HEK293T (cell line): ENCODE measurements at places on chromosomes 7 and 10.

GRCh38 chr10:78740976-78741915 is 327.5 kb upstream of the ZMIZ1 start:
- no peak for DNase-seq

- peak; percentile 38 for DNase-seq
Measured at GRCh38 chr10:94630017-94630688, 53.4 kb upstream of the CYP2C18 start.

GRCh38 chr10:91191584-91191919 is 28.9 kb upstream of the PCGF5 start:
- no peak for DNase-seq

- DNase-seq: no peak
Measured at GRCh38 chr7:41029072-41029499, 673.8 kb downstream of the INHBA start.

GRCh38 chr10:15166325-15166724 is 2.2 kb downstream of the NMT2 start:
- no peak for DNase-seq

- DNase-seq: no peak
Measured at GRCh38 chr10:131167036-131167860, 144.3 kb downstream of the TCERG1L start.

DNA sequence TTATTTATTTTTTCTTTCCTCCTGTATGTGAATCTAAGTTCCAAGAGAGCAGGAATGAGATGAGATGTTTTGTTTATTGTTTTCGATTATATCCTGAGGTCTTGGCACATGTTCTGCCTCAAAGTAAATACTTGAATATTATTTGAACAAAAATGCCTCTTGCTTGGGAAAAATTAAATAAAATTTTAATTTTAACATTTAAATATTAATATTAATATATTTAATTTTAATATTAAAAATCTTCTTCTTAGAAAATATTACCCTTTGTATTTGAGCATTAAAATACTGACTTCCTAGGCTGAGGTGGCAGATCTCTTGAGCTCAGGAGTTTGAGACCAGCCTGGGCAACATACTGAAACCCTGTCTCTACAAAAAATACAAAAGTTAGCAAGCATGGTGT is 123.4 kb upstream of the SEMA3D start:
- DNase-seq: no peak

GRCh38 chr7:18210377-18210776 is 182.7 kb upstream of the PRPS1L1 start:
- DNase-seq: no peak

DNA sequence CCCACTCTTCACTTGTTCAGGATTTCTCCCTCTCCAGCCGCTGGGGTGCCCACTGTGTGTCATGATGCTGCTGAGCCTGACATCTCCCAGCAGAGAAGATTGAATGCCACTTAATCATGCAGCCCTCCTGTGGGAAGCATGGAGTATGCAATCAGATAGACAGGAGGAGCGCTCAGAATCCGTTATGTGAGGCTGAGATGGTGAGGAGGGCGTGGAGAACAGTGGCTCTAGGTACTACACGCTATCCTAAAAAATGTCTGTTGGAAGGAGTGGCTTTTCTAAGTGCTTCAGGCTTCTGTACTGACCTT is 334.3 kb downstream of the LRMDA start:
- peak; percentile 18 for DNase-seq

DNA sequence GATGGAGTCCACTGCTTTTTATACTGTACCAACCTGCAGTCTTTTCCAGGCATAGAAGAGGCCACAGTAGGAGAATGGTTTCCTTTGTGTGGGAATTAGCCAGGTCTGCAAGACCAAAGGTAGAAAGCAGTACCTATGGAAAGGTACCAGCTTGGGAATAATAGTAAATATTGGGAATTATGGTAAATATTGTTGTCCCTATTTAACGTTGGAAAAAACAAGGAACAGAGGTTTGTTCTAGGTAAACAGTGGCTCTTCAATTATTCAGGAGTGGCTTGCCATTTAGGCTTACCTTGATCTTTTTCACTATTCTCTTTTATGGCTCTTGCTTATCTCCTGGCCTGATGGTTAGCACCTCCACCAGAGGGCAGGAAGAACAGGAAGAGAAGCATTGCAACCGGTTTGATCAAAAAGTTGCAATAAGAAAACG is 43.9 kb upstream of the GSAP start:
- DNase-seq: no peak

DNA sequence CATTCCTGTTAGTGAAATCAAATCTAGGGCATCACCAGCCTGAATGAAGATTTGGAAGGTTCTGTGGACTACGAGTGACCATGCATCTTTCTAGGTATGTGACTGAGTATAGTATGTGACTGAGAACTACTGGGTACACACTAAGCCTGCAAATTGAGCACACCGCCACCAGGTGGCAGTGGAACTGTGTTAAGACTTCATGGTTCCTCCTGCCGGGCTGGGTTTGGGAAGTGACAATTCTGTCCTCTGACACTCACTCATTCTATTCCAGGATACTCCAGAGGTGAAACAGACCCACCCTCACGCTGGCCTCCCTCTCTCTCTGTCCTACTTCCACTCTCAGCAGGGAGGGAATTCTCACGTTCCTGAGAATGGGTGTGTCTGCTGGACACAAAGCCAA is 84.0 kb upstream of the TMEM248 start:
- no peak for DNase-seq

- DNase-seq: no peak
Measured at GRCh38 chr7:40833888-40834234, 699.1 kb downstream of the SUGCT start.

- DNase-seq: no peak
Measured at GRCh38 chr7:118109607-118110006, 74.4 kb upstream of the LSM8 start.

DNA sequence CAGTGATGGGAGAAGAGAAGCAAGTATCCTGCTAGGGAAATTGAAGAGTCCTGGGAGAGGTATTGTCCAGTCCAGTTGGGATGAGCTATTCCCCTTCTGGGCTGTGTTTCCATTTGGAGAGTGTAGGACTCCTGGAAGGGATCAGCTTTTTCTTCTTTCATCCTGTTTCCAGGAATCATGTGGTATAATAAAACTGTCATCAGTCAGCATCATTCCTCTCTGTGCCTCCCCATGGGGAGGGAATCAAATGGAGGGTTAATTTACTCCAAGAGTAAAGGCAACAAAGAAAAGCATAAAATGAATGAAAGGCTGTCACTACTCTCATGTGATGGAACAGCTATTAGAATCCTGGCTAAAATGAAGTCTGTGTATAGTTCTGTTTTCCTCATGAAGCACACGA is 429.9 kb downstream of the SORCS3 start:
- DNase-seq: no peak

- no peak for DNase-seq
Measured at GRCh38 chr10:33441561-33441960, 107.1 kb upstream of the NRP1 start.

DNA sequence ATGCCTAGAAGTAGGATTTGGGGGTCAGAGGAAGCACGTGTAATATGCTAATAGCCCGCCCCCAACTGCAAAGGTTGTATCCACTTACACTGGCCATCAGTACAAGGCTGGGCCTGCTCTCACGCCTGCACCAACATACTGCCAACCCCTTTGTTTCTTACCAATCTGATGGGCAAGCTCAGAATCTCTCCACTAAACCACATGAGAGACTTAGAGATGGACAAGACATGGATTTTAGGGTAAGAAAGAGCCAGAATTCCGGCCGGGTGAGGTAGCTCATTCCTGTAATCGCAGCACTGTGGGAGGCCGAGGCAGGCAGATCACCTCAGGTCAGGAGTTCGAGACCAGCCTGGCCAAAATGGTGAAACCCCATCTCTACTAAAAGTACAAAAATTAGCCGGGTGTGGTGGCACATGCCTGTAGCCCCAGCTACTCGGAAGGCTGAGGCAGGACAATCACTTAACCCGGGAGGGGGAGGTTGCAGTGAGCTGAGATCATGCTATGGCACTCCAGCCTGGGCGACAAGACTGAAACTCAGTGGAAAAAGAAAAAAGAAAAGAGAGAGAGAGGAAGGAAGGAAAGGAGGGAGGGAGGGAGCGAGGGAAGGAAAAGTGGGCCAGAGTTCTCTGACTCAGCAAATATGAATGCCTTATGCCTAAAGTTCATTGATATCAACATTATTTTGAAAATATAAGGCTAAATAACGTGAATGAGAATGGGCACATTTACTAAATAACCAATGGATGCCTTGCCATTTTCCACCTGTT is 162.2 kb downstream of the SLIT1 start:
- DNase-seq: no peak

DNA sequence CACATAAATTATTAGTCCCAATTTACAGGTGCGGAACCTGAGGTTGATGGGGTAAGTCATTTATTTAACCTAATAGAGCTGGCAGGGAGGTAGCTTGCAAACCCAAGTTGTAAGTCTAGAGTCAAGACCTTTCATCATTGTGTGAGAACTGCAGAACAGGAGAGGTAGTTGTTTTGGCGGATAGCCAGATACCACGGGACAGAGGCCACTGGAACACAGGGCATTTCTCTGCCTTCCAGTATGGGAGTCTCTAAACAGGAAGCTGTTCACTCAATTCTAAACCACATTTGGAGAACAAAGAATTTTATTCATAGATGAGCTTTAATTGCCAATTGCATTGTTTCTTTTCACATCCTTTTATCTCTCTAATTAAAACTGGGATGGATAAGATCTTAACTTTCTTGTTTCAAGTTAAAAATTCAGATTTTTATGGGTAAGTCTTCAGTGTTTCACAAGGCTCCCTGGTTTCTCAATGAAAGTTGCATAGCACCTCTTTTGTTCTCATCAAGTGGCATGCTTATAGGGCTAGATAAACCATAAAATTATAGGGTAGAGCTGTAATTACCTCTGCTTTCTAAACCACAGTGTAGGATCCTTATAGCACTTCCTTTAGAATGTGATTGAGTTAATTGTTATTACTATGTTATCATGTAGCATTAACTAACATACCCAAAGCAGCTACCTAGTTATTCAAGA is 489.0 kb downstream of the GATA3 start:
- DNase-seq: peak; percentile 16

- no peak for DNase-seq
Measured at GRCh38 chr7:66301249-66301648, 96.1 kb downstream of the TPST1 start.

DNA sequence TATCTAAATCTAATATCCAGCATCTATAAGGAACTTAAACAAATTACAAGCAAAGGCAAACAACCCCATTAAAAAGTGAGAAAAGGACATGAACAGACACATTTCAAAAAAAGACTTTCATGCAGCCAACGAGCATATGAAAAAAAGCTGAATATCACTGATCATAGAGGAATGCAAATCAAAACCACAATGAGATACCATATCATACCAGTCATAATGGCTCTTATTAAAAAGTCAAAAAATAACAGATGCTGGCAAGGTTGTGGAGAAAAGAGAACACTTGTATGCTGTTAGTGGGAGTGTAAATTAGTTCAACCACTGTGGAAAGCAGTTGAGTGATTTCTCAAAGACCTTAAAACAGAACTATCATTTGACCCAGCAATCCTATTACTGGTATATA is 334.4 kb upstream of the CACNA2D1 start:
- no peak for DNase-seq

- DNase-seq: peak; percentile 35
Measured at GRCh38 chr7:124152859-124153692, 120.2 kb upstream of the TMEM229A start.

GRCh38 chr7:83697804-83698530 is 49.0 kb upstream of the SEMA3E start:
- DNase-seq: no peak

- DNase-seq: peak; percentile 88
Measured at GRCh38 chr7:35537067-35538023, 157.6 kb downstream of the HERPUD2 start.

DNA sequence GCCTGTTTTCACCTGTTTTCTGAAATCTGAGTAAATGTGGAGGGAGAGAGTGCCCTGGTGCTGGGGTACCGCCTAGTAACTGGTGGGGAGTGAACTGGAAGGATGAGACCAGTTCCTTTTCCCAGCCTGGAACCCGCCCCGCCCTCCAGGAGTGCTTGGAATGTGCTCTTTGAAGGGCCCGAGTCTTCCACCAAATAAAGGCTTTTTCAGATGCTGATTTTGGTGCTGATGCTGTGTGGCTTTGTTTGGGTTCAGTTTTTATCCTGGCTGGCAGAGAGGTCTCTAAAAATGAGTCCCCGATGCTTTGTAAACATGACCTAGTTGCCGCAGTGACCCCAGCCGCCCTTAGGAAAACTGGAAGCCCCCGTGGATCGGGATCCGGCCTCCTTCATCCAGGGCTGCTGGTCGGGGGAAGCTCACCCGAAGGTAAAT is 25.9 kb downstream of the FOXK1 start:
- no peak for DNase-seq
